ENCODE measurements at places on chromosomes 2 and 18.
A peak's percentile ranks its signal among the peaks of the same experiment; 100 is the strongest.

DNA sequence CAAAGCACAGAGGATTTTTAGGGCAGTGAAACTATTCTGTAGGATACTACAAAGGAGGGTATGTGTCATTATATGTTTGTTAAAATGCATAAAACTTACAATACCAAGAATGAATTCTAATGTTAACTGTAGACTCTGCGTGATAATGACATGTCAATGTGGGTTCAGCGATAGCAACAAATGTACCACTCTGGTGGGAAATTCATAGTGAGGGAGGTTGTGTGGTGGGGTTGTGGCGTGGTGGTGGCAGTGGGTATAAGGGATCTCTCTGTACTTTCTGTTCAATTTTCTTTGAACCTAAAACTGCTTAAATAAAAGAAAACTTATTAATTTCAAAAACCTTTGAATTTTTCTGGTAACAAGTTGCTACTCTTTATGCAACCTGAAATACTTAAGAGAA is 99.3 kb upstream of the SLC38A11 start:
- DNase-seq: no peak

DNA sequence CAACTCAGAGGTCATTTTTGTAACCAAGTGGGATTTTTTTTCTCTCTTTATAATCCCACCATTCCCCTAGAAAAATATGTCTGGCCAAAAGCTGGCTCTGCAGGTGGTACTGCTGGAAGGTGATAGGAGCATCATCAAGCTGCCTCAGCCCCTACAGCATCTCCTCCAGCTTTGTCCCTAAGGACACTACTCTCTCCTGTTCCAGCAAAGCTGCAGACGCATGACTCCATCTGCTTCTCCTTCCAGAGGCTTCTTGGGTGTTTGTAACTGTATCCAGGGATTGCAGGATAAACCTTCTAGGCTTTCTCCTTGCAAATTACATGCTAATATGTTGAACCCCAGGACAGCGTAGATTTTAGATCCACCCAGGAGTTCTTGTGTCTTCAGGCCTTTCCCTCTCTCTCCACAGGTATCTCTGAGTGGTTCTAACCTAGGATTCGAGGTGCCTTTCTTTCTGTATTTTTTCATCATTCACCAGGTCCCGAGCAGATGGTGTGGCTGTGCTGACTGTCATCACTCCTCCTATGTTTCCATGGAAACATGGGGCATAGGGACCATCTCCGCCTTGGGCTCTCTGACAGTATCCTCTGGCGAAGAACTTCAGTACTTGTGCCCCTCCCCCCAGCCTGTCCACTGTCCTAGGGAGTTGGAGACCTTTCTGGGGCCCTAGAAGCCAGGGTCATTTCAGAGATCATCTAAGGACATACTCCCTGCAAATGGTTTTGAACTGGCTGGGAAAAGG is 34.3 kb downstream of the AFF3 start:
- no peak for DNase-seq

- no peak for DNase-seq
Observed at GRCh38 chr2:237298151-237299118, 115.5 kb downstream of the COL6A3 start.

DNA sequence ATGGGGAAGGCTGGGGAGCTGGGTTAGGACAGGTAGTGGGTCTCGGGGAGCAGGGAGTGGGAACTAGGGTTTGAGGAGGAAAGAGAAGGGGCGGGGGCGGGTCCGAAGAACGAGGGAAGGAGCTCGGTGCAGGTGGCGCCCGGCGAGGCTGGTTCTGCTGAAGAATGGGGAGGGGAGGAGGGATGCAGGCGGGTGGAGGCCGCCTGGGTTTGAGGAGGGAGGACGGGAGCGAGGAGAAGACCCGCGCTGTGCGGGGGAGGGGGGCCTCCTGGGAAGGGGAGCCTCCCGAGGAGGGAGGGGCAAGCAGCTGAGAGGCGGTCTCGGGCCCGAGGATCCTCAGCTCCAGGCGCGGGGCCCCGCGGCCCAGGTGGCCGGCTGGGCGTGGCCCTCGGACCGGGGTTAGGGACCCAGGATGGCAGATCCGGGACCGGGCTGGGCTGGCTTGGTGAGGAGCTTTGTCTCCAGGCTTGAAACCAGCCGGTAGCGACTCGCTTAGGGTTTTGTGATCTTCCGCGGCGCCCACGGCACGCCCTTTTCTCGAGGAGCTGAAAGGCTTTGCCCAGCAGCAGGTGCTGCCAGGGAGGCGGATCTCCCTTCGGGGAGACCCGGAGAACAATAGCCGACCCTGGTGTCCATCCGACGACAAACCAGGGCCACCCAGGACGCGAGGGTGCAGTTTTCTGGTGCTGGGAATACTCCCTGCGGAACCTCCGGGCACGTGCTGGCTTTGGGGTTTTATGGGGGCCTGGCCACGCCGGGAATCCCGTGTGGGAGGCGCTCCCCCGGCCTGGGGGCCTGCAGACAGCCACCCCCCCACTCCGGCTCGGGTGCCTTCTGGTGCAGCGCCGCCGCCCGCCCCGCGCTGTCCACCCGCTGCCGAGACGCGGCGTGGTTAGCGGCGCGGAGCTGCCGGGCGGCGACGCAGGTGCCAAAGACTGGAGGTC is 1.4 kb downstream of the DPYSL5 start:
- DNase-seq: no peak

- peak; percentile 68 for DNase-seq
Observed at GRCh38 chr2:74037379-74037860, 52.7 kb downstream of the TET3 start.

- DNase-seq: no peak
Observed at GRCh38 chr2:99451280-99451679, 38.5 kb downstream of the REV1 start.

DNA sequence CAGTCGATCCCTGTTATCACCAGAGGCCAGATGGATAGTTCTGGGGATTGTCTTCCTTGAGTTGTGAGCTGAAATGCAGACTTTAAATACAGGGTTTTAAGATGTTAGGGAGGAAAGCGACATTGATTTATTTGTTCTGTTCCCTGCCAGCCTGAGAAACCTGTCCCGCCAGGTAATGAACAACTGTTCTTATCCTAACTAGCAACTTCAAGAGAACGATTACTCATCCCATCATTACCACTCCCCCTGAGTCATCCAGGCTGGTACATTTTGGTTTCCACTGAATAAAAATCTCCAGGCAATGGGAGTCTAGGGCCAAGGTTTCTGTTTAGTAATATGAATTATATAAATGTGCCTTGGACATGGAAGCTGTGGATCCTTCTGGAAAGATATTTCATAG is 131.2 kb downstream of the LYPD6B start:
- DNase-seq: no peak

- no peak for DNase-seq
Observed at GRCh38 chr2:85806358-85807118, 52.7 kb downstream of the ATOH8 start.

DNA sequence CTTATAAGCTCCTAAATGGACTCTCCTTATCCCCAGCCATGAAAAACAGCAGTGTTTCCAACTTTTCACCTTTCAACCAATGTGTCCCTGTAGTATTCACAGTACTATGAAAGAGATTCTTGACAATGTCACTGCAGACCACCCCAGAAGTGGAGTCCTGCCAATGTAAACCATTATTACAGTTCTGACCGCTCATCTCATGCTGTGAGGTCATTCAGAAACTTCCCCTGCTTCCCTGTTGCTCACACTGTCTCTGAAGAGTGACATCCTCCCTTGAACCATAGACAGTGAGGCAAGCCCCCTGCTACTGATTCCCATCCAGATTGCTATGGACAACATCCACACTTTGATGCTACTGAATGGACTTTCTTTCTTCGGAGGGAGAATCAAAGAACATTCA is 1523.7 kb upstream of the ACVR2A start:
- no peak for DNase-seq

DNA sequence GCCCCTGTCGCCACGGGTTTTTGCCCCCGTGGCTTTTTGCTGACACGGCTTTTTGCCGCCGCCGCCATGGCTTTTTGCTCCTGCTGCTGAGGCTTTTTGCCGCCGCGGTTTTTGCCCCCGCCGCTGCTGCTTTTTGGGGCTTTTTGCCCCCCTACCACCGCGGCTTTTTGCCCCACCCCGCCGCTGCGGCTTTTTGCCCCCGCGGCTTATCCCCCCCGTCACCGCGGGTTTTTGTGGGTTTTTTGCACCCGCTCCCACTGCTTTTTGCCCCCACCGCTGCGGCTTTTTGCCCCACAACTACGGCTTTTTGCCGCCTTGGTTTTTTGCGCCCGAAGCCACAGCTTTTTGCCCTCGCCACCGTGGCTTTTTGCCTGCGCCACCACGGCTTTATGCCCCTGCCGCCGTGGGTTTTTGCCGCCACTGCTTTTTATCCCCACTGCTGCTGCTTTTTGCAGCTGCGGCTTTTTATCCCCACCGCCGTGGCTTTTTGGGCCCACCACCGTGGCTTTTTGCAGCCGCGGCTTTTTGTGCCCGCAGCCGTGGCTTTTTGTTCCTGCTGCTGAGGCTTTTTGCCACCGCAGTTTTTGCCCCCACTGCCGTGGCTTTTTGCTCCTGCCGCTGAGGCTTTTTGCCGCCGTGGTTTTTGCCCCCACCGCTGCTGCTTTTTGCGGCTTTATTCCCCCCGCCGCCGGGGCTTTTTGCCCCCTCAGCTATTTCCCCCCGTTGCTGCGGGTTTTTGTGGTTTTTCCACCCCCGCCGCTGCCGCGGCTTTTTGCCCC is 2798.0 kb upstream of the TEKT4 start:
- peak; percentile 1 for DNase-seq

GRCh38 chr2:170973492-170974303 is 44.6 kb downstream of the GORASP2 start:
- DNase-seq: peak; percentile 98

DNA sequence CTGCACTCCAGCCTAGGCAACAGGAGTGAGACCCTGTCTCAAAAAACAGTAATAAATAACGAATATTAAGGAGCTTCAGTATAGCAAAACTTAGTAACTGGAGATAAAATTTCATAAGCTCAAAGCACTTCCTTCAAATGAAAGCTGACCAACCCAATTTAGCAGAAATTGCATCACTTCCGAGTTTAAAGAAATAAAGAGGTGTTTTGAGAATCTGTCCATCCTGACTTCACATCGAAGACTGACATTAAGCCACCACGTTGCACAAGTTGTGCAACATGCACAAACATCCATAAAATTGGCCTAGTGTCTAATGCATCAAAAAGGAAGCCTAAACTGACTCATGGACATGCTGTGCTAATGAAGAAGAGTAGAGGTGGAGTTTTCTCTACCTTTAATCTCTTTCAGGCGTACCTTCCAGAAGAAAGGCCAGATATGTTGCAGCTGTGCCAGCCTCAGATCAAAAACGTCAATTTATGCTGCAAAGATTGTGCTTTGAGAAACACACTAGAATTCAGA is 7.7 kb upstream of the DSG3 start:
- DNase-seq: no peak

DNA sequence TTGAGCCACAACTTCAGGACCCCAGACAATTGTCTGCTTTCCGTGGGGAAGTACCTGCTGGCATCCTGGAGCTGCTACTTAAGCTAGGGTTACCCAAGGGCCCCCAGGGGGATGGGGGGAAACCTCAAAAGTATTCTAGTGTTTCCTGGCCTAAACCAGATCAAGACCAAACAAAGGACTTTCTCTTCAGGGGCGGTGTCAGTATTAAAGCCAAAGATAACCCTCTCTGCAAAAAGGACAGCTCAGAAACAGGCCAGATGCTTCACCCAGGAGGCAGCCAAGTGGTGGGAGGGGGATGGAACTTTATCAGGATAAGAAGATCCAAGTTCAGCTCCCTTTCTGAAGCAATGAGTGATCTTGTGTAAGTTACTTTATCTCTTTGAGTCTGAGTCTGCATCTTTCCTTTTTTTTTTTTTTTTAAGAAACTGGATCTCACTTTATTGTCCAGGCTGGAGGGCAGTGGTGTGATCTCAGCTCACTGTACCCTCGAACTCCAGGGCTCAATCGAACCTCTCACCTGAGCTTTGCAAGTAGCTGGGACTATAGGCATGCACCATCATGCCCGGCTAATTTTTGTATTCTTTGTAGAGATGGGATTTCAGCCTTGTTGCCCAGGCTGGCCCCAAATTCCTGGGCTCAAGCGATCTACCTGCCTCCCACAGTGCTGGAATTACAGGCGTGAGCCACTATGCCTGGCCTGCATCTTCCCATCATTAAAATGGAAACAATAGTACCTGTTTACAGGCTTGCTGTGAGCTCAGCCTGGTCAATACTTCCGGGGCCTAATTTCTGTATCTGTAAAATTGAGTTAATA is 151.8 kb upstream of the PTPRM start:
- no peak for DNase-seq

All from AG08396 (cell line).